Heart right ventricle (tissue), 16 donors: ENCODE measurements at places on chromosomes 16 and 17. TPM values are rescaled to one million over a fixed set of nuclear protein-coding genes. Genes with fewer than 3 reads are reported as not detected.

CLDN6 gene
- total RNA-seq, result not detected

TTYH2 gene
- 24.8 TPM for total RNA-seq

SLC6A2 gene
- total RNA-seq, result not detected

TP53TG3F gene
- total RNA-seq, result 0.31 TPM

KIF18B gene
- 0.20 TPM for total RNA-seq

TP53TG3 gene
- total RNA-seq, result not detected

- no peak for DNase-seq
- peaks cover 9% of the 10 kb centered on the region for H3K36me3 ChIP-seq
- peaks cover 15% of the 10 kb centered on the region for H3K27me3 ChIP-seq
- no peak overlapping the region for H3K27ac ChIP-seq
Measured at GRCh38 chr16:180681-181564, 664 bp downstream of the HBQ1 start.

- H3K27me3 ChIP-seq, result no peaks in the 10 kb centered on the region
- H3K4me1 ChIP-seq, result peaks cover 7% of the 10 kb centered on the region
Measured at GRCh38 chr17:35254107-35254773, 11.4 kb downstream of the SLFN5 start.

GRCh38 chr17:58710948-58711552 is 18.6 kb downstream of the RAD51C start:
- no peaks in the 10 kb centered on the region for H3K4me1 ChIP-seq
- H3K36me3 ChIP-seq, result peaks cover 81% of the 10 kb centered on the region
- H3K27ac ChIP-seq, result no peak overlapping the region
- DNase-seq, result peak; percentile 21
- no peak overlapping the region for H3K4me3 ChIP-seq
- H3K27me3 ChIP-seq, result no peaks in the 10 kb centered on the region

DNA sequence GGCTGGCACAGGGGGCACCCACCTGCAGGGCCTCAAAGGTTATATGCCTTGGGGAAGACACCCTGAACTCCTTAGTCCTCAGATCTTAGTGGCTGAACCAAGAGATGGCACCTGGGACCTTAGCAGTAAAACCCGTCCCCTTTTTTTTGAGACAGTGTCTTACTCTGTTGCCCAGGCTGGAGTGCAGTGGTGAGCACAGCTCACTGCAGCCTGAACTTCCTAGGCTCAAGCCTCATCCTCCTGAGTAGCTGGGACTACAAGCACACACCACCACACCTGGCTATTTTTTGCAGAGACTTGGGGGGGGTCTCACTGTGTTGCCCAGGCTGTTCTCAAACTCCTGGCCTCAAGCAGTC is 237.2 kb downstream of the MRTFB start:
- no peaks in the 10 kb centered on the region for H3K36me3 ChIP-seq
- no peak for DNase-seq
- H3K27me3 ChIP-seq, result no peaks in the 10 kb centered on the region
- H3K27ac ChIP-seq, result peak overlapping the region; percentile 73

GRCh38 chr16:81752876-81753227 is 26.2 kb upstream of the PLCG2 start:
- H3K4me1 ChIP-seq, result peaks cover 13% of the 10 kb centered on the region
- peak overlapping the region; percentile 77 for H3K27ac ChIP-seq
- no peak overlapping the region for H3K4me3 ChIP-seq
- no peaks in the 10 kb centered on the region for H3K36me3 ChIP-seq

DNA sequence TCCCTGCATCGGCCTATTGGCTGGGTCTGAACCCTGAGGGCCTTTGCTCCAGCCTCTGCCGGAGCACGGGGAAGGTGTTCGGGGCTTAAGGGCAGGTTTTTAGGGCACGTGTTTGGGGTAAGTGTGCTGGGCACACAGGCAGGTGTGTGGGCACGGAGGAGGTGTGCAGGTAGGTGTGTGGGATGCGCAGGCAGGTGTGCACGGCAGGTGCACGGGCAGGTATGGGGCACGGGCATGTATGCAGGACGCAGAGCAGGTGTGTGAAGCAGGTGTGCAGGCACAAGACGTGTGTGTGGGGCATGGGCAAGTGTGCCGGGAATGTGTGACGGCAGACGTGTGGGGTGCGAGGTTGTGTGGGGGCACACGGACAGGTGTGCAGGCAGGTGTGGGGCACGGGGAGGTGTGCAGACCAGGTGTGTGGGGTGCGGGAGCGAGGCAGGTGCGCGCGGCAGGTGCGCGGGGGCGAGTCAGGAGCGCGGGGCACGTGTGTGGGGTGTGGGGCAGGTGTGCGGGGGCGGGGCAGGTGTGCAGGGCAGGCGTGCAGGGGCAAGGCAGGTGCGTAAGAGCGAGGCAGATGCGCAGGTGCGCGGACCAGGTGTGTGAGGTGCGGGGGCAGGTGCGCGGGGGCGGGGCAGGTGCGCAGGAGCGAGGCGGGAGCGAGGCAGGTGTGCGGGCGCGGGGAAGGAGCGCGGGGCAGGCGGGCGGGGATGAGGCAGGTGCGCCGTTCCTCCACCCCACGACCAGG is 28.6 kb upstream of the METRNL start:
- peak overlapping the region; percentile 82 for H3K4me3 ChIP-seq
- H3K27me3 ChIP-seq, result no peaks in the 10 kb centered on the region
- peaks cover 24% of the 10 kb centered on the region for H3K4me1 ChIP-seq
- no peak for DNase-seq

DNA sequence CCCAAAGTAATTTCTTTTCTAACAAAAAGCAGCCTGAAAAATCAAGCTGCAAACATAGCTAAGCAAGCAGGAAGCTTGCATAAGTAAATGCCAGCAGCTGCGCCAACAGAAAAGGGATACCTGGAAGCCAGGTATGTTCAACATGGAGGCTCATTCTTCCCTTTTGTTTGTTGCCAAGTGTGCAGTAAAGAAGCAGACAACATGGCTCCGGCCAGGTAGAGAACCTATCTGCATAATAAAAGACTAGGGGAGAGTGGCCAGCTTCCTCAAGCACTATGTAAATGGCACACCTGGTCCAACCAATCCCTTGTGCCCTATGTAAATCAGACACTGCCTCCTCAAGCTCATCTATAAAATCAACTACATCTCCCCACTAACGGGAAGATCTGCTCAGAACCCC is 1407.0 kb downstream of the CDH11 start:
- no peak overlapping the region for H3K27ac ChIP-seq
- DNase-seq, result no peak
- no peaks in the 10 kb centered on the region for H3K27me3 ChIP-seq
- no peaks in the 10 kb centered on the region for H3K36me3 ChIP-seq
- no peaks in the 10 kb centered on the region for H3K4me1 ChIP-seq
- no peak overlapping the region for H3K4me3 ChIP-seq

GRCh38 chr17:41801374-41802271 is 10.1 kb downstream of the P3H4 start:
- peak; percentile 84 for DNase-seq
- H3K27me3 ChIP-seq, result no peaks in the 10 kb centered on the region
- H3K36me3 ChIP-seq, result peaks cover 11% of the 10 kb centered on the region
- H3K4me3 ChIP-seq, result no peak overlapping the region
